Stimulated activated CD4-positive, alpha-beta T cell treated with anti-CD3 and anti-CD28 coated beads, Interleukin-4, amount 100 ng/mL, for 48 hours (primary cell): ENCODE measurements at places on chromosomes 12 and 14.

GRCh38 chr12:55188573-55188972, 32.3 kb upstream of the OR10A7 start:
- DNase-seq: no peak

- DNase-seq: no peak
These were observed 7.8 kb upstream of the KRT74 start for GRCh38 chr12:52581481-52581880.

DNA sequence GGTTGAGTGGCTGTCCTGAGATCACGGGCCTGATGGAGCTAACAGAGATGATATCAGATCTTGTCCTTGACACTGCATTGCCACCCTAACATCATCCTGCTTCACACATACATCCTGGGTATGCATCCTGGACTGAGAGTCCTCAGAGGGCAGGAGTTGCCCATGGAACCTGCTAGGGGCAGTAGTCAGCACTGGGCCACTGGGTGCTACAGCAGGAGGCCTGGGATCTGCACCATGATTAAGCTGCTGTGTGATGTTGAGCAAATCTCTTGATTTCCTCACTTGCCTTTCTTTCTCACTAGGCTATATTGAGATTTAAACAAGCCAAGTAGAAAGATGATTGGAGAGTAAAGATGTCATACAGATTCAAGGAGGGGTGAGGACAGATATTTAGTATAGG, 22.1 kb upstream of the EIF4B start:
- DNase-seq: no peak

- no peak for DNase-seq
These were observed 17.2 kb downstream of the DERA start for GRCh38 chr12:15928346-15928745.

- DNase-seq: no peak
These were observed 71.4 kb downstream of the TMEM260 start for GRCh38 chr14:56650979-56651378.

DNA sequence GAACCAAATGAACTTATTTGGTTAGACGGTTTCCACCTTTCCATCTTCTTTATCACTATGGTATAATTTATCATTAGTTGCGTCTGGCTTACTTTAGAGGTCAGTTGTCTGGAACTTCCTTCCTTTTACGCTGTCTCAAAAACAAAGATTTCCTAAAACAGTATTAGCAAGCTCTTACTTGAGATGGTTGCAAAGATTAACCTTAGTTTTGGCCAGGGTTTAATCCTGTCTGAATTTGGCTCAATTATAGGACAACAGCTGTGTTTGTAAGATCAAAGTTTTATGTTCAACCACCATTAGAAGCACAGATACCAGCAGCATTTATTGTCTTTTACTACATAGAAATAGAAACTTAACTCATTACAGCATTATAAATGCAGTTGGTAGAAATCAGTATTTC, 7.9 kb upstream of the WASHC3 start:
- no peak for DNase-seq

DNA sequence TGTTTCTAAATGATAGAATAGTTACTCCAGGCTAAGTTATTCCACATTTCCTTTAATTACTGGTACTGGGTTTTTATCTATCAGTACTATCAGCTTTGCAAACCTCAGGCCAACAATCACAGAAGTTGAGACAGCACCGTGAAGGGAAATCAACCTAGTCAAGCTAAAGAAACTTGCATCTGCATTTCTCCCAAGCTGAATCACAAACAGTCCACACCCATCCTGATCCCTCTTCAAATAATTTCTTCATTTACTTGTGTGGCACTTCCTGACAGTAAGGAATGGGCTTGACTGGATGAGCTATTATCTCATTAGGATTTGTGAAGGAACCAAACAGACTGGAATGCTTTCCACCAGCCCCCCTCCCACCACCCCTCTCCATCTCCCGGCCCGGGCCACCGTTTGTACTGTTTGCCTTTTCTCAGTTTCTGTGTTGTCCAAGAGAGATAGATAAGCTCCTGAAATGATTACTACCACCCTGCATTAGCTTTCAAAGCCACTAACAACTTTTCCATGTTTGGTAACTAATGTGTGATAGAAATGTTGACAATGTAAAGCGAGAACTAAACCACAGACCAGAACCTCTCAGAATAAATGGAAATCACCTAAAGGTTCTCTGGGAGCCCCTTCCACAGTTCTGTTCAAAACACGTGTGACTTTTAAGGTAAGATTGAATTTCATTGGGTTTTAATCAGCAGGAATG, 236.3 kb downstream of the SLC25A21 start:
- DNase-seq: no peak

GRCh38 chr12:107449891-107450290, 235.7 kb upstream of the PWP1 start:
- no peak for DNase-seq

DNA sequence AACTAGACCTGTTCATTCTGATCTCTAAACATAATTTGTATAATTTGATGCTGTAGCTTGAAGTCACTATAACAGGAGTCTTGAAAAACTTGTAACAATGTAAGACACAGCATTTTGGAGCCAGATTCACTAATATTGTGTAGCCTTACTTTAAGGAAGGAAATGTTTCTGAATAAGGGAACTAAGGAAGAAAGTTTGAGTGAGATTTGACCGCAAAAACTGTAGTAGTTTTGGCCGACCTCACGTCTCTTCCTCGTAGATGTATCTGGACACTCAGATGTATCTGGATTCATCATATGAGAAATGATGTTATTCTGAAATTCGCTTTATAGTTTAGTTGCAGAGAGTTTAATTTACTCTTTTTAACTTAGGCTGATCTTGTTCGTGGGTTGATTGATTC, 13.9 kb upstream of the DNAH10 start:
- no peak for DNase-seq

GRCh38 chr12:106080791-106081170, 58.0 kb downstream of the NUAK1 start:
- no peak for DNase-seq

DNA sequence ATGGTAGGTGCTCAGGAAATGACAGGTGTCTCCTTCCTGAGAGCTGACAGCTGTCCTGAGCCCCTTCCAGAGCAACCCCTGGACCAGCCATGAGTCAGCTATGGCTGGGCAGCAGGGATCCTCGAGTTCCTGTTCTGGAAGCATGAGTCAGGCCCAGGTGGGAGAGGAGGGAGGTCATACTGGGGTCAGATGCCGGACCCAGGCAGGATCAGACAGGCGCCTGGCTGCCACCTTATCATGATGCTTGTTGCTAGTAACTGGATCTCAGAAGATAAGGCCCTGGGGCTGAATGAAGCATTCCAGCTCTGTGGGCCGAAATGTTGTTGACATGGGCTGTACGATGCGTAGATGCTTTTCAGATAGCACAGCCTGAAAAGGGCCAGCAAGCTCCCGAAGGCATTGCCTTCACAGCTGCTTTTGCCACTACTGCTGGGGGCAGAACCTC, 17.4 kb upstream of the KRT7 start:
- DNase-seq: no peak

GRCh38 chr14:78848234-78848820, 678.2 kb downstream of the NRXN3 start:
- no peak for DNase-seq

DNA sequence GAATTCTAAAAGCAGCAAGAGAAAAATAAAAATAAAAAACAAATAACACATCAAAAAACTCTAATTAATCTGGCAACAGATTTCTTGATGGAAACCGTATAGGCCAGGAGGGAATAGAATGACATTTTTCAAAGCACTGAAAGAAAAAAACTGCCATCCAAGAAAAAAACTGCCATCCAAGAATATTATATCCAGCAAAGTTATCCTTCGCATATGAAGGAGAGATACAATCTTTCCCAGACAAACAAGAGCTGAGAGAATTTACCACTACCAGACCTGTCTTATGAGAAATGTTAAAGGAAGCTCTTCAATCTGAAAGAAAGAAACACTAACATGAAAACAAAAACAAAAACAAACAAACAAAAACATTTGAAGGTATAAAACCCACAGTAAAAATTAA, 214.8 kb downstream of the EMP1 start:
- no peak for DNase-seq

DNA sequence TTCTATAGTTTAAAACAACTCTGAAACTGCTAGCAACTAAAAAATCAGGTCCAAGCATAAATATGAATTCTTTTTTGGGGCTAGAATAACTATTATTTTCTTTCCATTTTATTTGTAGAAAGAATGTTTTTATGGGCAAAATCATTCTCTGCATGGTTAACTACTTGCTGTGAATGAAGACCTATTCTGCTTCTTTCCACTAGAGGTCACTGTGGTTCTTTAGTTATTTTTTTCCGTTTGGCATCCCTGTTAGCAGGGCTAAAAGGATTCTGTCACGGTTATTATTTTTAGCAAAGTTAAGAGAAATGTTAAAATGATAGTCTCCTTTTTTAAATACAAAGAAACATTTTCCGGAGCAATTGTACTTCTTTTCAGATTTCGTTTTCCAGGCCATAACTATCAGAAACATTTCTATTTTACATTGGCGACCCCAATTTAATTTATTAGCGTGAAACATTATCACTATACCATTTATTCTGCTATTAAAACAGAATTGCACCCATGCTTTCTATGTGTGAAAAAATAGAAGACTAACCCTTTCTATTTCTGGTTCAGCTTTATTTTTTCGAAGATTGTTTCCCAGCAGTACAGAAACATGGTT, 404.8 kb downstream of the ATP23 start:
- no peak for DNase-seq

DNA sequence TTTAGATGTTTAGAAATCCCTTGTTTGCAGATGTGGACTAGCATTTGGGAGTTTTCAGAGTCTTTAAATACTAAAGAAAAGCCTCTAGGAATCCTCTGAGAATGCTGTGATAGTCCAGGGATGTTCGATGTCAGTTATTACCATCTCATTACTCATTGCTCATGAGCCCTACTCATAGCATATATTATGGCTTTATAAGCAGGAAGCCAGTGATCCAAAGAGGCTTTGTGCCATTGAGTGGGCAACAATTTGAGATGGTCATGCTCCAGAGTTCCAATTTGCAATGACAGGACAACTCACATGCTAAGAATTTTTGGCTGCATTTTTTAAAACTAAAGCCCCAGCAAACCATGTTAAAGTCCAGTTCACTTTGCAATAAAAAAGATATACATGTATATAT, 163.0 kb downstream of the OTOGL start:
- no peak for DNase-seq

DNA sequence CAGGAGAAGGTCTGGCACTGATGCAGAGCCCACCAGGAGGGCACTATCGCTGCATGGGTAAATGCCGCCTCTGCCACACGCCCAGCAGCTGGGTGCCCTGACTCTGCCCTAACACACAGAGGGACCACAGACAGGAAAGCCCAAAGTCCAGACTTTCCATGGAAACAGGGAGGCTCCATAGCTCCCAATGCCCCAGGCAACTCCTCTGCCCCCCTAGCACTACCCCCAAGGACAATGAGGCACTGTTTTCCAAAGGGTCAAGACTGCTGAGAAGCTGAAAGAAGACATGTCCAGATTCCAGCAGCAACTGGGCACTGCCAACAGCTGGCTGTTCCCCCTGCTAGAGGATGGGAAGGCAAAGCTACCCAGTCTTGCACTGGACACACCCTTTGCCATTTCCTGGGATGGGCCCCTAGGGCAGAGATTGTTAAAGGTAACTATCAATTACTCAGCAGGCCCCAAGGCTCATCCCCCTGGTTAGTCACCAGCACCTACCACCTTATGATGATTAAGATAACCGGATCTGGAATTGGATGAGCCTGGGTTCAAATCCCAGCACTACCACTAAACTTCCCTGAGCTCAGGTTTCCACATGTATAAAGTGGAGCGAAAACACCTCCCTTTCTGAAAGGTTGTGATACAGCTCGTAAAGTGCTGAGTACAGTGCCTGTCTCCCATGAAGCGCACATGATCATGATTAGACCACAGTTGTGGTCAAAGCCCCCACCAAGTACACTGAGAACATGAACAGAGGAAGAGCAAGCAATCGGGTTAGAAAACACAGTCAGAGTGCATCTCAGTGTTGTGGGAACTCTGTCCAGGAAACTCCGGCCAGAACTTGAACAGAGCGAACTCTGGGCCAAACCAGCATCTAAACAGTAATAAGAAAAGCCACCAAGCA, 3.3 kb downstream of the PXN start:
- DNase-seq: no peak

DNA sequence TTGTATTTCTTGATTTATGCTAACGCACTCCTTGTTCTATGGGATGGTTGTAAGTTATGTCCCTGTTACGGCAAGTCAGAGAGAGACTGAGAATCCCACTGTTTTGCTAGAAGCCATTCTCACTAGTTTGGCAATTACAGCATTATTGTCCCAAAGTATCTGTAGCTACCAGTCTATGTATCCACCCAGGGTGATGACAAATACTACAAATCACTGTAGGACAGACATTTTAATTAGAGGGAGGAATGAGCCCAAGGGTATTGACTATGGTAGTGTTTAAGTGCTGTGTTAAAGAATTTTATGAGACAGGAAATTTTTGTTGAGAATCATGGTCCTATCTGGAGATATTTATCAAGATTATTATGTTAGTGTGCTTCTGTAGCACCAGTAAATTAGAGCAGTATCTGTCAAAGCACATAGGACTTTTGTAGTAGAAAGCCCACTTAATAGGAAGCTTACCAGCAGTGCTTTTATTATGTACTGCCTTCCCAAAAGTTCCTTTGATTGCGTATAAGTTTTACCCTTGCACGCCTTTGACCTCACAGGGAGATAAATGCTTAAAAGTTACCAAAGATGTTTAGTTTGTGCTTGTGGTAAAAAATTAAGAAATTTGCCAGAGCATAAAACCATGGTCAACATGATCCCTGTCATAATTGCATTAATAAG, 10.7 kb downstream of the PRKCH start:
- no peak for DNase-seq

GRCh38 chr14:88870777-88871176, 46.3 kb downstream of the TTC8 start:
- DNase-seq: no peak

GRCh38 chr12:112514926-112515642, 96.3 kb downstream of the PTPN11 start:
- no peak for DNase-seq

GRCh38 chr12:58533652-58534051, 386.7 kb downstream of the LRIG3 start:
- DNase-seq: no peak

DNA sequence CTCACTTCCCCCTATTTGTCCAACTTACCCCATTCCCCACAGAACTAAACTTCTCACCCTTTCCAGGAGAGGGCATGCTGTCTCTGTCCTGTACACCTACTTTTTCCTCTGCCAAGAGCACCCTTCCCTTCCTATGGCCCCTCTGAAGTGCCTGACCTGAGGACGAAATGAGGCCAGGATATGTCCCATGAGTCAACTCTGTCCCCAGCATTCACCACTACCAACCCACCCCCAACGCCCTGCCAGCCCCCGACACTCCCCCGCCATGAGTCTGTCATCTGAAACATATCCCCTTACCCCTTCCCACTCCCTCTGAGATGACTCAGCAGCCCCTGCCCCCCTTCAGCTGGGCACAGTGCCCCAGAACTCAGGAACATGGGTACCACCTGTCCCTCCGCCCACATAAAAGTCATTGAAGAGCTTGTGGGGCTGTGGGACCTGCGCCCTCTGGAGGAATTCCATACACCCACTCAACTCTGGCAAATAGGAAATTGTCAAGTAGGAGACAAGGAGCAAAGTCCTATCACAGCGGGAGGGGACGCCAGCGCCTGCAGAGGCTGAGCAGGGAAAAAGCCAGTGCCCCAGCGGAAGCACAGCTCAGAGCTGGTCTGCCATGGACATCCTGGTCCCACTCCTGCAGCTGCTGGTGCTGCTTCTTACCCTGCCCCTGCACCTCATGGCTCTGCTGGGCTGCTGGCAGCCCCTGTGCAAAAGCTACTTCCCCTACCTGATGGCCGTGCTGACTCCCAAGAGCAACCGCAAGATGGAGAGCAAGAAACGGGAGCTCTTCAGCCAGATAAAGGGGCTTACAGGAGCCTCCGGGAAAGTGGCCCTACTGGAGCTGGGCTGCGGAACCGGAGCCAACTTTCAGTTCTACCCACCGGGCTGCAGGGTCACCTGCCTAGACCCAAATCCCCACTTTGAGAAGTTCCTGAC, 26.3 kb downstream of the ITGA7 start:
- DNase-seq: no peak
